HAP-1 (cell line): ENCODE measurements at places on chromosomes 16 and 17.
A peak's percentile ranks its signal among the peaks of the same experiment; 100 is the strongest.

GRCh38 chr16:20647736-20648135, 49.7 kb downstream of the ACSM1 start:
- peak; percentile 65 for DNase-seq

GRCh38 chr16:84729716-84730320, 30.0 kb downstream of the USP10 start:
- DNase-seq: no peak

DNA sequence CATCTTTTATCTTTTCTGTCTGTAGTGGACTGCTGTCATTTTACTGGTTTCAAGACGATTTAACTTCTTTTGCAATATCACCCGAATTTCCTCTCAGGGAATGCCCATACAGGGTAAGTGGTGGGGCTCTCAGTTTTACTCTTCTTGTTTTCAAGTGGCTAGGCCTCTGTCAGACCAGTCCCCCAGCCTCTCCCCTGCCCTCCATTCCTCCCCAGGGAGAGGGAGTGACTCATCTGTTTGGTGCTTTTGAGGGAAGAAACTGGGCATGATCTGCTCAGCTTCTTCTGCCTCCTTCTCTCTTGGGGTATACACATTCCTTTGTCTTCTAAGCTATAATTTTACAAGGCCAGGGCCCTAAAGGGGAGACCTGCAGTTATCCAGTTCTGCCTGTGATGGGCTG, 332.0 kb downstream of the CBLN1 start:
- no peak for DNase-seq

DNA sequence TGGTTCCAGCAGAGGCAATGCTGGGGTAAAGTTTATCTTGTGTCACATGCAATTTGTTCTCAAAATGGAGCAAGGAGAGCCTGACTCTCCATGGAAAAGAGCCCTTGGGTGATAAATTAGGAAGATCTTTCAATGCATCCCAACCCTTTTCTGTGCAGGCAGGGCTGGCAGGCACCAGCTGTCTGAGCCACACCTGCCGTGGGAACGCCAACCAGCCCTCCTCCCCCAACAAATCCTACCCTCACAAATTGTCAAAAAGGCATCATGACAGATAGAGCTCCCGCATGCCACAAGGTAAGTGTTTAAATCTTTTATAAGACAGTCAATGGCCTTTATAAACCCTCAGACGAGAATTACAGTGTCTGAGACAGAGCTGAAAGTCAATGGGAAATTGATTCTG, 418.5 kb upstream of the CDH5 start:
- no peak for DNase-seq

DNA sequence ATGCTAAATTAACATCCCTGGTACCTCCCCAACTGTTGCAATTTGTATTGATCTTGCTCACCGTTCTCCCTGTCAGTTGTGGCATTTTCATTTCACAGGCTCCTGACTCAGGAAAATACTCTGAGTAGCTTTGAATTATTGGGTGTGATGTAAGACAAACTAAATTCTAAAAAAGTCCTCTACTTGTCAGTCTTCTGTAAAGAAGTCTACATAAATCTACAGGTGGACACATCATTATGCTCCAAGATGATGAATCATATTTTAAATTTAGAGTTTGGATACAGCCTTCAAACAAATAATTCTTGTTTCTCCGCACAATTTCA, 47.2 kb downstream of the MARCHF10 start:
- no peak for DNase-seq

GRCh38 chr16:51892293-51893007, 654.5 kb downstream of the TOX3 start:
- DNase-seq: no peak

DNA sequence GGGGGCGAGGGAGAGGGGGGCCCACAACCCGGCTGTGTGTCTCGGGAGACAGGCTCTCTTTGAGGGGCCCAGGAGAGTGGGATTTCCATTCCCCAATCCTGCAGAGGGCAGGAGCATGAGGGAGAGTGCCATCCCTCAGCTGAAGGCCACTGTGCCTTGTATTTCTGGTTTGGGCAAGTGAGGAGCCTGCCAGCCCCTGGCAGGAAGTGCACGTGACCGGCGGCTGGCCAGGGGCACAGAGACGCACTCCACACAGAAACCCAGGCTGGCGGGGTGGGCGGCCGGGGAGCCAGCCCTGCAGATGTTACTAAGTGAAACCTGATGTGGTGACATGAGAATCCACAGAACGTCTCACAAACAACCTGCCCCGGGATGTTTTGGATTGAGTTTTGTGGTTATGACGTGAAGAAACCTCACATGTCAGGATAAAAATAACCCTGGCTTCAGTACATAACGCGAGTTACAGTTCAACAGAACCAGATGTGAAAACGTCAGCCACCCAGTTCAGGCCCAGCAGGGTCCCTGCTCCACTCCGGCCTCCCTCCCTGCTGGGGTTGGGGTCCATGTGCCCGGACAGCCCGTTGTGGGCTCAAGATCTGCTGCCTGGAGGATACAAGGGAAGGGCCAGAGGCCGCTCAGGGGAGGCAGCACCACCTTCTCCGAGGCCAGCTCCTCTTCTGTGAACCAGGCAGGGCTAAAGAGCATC, 51.7 kb upstream of the MTSS2 start:
- no peak for DNase-seq

GRCh38 chr17:78667091-78667490, 89.9 kb upstream of the DNAH17 start:
- no peak for DNase-seq

DNA sequence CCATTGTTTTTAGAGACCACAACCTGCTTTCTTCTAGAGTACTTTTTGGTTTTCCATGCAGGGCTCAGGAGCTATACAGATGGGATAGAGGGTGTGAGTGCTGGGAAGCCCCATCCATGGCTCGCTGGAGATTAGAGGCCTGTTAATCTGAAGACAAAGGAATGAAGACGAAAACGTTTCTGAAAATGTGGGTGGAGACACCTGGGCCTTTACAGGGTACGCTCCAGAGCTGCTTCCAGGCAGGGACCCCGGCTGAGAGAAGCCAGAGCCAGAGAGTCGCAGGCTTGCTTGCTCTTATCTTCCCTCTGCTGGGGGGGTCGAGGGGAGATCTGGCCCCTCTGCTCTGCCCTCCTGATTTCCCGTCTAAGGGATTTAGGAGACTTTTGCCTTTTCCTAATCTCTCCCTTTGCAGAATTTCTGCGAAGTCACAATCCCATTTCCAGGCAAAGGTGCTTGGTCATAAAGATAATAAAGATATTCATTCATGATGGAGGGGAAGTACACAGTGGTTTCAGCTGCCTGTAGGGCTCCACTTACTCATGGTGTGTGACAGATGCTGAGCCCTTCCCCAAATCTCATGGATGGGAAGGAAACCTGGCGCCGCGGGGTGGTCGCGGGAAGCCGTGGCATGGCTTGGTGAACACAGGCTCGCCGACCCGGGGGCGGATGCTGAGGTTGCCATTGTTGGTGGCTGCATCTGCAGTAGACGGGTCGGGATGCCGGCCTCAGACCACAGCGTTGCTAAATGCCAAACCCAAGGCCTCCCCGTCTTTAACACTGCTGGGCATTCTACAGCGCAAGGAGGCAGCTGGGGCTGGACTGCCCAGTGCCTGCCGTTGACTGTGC, 4.8 kb upstream of the SOCS3 start:
- peak; percentile 31 for DNase-seq

- no peak for DNase-seq
These were observed 143.7 kb downstream of the ABCC12 start for GRCh38 chr16:48011878-48012658.

DNA sequence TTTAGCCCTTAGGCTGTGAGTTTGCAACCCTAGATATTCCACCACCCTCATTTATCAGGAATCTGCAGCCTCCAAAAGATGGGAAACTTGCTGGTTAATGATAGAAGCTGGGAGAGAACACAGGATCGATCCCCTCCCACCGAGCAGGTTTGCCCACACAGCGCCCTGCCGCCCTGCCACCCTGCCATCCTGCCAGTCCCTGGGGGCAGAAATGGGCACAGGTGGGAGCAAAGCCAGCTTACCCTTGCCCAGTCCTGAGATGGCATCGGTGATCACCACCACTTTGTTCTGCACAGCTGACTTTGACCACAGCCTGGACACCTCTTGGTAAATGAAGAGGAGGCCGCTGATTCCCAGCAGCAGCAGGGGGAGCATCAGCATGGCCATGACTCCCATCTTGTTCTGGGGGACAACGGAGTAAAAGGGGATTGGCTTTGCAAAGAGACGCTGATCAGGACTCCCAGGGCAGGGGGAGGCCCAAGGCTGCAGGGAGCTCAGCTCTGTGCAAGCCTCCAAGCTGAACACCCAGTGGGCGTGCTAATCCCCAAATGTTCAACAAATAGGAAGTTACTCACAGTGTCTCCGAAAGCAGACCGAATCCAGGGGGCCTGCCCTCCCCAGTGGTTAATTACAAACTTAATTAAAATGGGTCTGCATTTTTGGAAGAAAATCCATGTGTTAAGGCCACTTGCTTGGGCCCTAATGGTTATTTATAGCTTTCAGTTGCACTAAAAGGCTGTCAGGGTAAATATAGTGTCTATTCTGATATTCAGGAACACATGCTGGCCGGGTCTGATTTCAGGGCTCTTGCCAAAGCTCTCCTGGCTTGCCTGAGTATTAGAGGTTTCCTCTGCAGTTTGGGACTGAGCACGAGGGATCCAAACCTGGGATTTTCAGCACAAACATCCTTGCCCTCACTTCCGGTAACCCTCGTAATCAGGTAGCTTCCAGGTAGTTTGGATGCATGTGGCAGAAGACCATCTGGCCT, at the start of gene DHRS7C:
Gene DHRS7C, minus strand, starts transcription at position 704 of the 988 bp plus-strand sequence. Its CDS starts 308 bp downstream, at position 396.
- DNase-seq: no peak

DNA sequence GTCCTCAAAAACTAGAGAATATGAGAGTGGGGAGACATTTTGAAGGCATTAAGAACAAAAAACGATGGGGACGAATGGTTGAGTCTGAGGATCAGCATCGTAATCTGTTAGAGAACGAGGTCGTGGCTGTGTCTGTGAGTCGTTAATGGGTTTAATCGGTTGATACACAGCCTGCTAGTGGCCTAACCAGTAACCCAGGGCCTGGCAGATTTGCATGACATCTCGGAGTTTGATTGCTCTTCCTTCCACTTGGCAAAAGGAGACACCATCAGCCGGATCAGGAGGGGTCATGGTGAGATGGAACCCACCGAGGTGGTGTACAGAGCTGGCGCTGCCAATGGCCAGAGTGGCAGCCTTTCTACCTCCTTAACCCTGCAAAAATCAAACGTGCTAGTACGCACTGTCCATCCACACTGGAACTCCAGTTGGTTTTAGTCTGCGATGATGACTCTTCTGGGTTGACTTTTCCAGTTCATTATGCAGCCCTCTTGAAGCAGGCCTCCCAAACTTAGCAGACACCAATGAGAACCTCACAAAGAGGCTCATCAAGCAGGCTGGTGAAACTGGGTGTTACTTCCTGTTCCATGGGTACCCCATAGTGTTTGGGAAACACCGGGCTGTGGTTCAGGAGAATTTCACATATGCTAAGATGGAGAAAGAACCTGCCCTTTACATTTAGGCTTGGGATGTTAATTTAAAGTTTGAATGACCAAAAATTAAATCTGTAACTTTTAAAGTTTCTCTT, 4.1 kb downstream of the HS3ST3B1 start:
- no peak for DNase-seq

GRCh38 chr16:85281181-85281580, 168.9 kb upstream of the CIBAR2 start:
- no peak for DNase-seq

- no peak for DNase-seq
These were observed 18.8 kb upstream of the TMEM220 start for GRCh38 chr17:10748531-10749181.

GRCh38 chr17:43740541-43740940, 18.1 kb downstream of the SOST start:
- no peak for DNase-seq

GRCh38 chr16:75099738-75100602, 16.6 kb downstream of the LDHD start:
- no peak for DNase-seq

DNA sequence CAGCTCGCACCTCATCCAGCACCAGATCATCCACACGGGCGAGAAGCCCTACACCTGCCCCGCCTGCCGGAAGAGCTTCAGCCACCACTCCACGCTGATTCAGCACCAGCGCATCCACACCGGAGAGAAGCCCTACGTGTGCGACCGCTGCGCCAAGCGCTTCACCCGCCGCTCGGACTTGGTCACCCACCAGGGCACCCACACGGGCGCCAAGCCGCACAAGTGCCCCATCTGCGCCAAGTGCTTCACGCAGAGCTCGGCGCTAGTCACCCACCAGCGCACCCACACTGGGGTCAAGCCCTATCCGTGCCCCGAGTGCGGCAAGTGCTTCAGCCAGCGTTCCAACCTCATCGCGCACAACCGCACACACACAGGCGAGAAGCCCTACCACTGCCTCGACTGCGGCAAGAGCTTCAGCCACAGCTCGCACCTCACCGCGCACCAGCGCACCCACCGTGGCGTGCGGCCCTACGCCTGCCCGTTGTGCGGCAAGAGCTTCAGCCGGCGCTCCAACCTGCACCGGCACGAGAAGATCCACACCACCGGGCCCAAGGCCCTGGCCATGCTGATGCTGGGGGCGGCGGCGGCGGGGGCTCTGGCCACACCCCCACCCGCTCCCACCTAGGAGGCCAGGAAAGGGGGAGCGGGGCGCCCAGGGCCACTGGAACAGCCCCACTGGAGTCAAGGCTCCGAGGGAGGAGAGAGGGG, 7.5 kb downstream of the ZNF205 start:
- DNase-seq: no peak

DNA sequence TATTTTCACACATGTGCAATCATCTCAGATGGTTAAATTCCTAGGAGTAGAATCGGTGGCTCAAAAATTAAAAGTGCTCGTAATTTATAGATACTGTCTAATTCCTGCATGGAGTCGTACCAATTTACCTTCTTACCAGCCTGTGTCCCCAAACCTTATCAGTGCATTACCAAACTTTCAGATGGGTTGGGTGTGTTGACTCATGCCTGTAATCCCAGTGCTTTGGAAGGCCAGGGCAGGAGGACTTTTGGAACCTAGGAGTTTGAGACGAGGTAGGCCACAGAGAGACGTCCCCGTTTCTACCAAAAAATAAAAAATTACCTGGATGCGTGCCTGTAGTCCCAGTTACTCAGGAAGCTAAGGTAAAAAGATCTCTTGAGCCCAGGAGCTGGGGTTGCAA, 34.5 kb upstream of the GPRC5B start:
- DNase-seq: no peak

GRCh38 chr17:64343071-64343774, 47.4 kb downstream of the PECAM1 start:
- no peak for DNase-seq

- peak; percentile 16 for DNase-seq
These were observed 40.1 kb downstream of the NOS2 start for GRCh38 chr17:27760069-27760885.

GRCh38 chr16:3283543-3284447, 504 bp downstream of the ZNF263 start:
- DNase-seq: no peak
